PC-9 (cell line): ENCODE measurements at places on chromosomes 3 and 15.

DNA sequence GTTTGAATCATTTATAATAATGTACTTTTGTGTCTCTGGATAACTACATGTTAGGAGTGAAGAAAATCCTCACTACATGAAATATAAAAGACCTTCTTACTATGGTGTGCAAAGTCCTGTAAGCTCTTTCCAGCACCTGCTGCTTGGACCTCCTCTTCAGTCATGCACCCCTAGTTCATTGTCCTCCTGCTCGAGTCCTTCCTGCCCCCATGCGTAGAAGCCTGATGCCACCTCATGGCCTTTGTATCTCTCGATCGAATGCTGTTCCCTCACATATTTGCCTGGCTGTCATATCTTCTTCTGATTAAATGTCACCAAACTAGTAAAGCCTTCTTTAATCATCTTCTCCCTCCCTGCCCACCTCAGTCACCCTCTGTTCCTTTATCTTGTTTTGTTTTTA, 49.9 kb upstream of the SUCLG2 start:
- no peak for DNase-seq

- no peak for DNase-seq
These were observed 31.5 kb upstream of the MLF1 start for GRCh38 chr3:158539414-158540014.

DNA sequence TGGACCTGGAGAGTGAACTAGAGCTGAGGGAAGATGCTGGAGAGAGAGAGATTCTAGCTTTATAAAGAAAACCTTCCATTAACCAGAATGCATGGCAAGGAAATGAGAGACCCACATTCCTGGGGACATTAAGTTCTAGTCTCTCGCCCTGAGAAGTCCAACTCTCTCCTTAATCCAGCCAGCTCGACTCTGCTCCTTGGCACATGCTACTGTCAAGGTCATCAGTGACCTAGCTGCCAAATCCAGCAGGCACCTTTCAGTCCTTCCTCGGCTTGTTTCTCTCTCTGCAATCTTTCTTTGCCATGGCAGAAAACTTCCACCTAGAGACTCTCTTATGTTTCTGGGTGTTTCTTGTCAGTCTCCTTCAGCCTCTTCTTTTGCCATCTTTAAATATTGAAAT, 40.3 kb downstream of the DGKG start:
- DNase-seq, result no peak

GRCh38 chr15:85828874-85829273, 34.1 kb upstream of the KLHL25 start:
- no peak for DNase-seq

DNA sequence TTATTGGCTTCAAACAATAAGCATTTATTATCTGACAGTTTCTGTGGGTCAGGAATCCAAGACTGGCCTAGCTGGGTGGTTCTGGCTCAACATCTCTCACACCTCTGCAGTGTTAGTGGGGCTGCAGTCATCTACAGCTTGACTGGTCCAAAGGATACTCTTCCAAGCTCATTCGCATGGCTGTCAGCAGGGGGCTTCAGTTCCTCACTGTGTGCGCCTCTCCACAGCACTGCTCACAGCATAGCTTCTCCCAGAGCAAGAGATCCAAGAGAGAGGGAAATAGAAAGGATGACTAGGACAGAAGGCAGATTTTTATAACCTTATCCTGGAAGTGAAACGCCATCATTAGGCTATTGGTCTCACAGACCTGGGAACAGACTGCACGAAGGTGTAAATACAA, 64.2 kb downstream of the MAGI1 start:
- DNase-seq, result no peak
